Calu3 (cell line): ENCODE measurements at places on chromosomes 5 and 9. TPM values are rescaled to one million over a fixed set of nuclear protein-coding genes. Genes with fewer than 3 reads are reported as not detected.
A peak's percentile ranks its signal among the peaks of the same experiment; 100 is the strongest.

DNA sequence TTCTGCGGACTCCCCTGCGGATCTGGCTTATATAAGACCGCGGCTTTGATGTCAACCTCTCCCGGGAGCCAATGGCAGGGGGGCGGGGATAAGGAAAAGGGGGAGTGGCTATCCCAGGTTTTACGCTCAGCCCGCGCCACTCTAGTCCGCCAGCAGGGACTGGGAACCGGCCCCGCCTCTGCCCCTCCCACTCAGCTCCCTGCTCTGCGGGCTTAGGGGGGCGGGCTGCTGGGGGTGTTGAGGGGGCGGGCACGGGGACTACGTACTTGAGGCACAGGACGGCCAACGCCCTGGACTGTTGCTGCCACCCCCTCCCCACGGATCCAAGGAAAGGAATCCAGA lies at the start of gene HAND1:
TSS of gene HAND1 (minus strand) at position 4 of the 342 bp plus-strand sequence. CDS start 219 bp downstream, outside the sequence.
- H3K4me1 ChIP-seq = peaks cover 8% of the 10 kb centered on the region
- peak; percentile 53 for DNase-seq
- peak within 1 kb of the TSS; percentile 57 for H3K4me3 ChIP-seq
- peaks cover 92% of the 10 kb centered on the region for H3K27me3 ChIP-seq
- H3K27ac ChIP-seq = no peak within 1 kb of the TSS

GRCh38 chr9:83471241-83471640 lies 67.0 kb downstream of the FRMD3 start:
- DNase-seq = no peak
- H3K4me3 ChIP-seq = no peak overlapping the region
- no peaks in the 10 kb centered on the region for H3K27me3 ChIP-seq
- H3K4me1 ChIP-seq = peaks cover 13% of the 10 kb centered on the region
- no peaks in the 10 kb centered on the region for H3K36me3 ChIP-seq

DNA sequence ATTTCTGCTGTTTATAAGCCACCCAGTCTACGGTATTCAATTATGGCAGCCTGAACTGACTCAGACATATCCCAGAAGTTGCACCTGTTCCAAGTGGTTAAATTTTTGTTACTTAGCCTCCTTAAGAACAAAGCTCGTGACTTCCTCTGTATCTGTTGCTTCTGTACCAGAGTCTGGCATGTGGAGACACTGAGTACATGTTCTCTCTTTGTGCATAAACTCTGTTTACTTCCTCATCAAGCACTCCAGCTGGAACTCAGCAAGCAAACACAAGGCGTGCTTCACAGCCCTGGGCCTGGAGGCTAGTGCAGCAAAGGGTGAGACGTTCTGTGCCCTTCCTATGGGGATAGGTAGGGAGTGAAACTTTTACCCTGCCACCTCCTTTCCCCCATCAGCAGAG lies 19.0 kb downstream of the C9orf152 start:
- DNase-seq = no peak
- H3K27ac ChIP-seq = no peak overlapping the region
- no peaks in the 10 kb centered on the region for H3K27me3 ChIP-seq
- peaks cover 4% of the 10 kb centered on the region for H3K36me3 ChIP-seq

- peaks cover 46% of the 10 kb centered on the region for H3K36me3 ChIP-seq
- H3K4me1 ChIP-seq = no peaks in the 10 kb centered on the region
- no peak for DNase-seq
- H3K27me3 ChIP-seq = no peaks in the 10 kb centered on the region
- H3K27ac ChIP-seq = no peak overlapping the region
These were observed 50.7 kb downstream of the UIMC1 start for GRCh38 chr5:176955895-176956294.

DNA sequence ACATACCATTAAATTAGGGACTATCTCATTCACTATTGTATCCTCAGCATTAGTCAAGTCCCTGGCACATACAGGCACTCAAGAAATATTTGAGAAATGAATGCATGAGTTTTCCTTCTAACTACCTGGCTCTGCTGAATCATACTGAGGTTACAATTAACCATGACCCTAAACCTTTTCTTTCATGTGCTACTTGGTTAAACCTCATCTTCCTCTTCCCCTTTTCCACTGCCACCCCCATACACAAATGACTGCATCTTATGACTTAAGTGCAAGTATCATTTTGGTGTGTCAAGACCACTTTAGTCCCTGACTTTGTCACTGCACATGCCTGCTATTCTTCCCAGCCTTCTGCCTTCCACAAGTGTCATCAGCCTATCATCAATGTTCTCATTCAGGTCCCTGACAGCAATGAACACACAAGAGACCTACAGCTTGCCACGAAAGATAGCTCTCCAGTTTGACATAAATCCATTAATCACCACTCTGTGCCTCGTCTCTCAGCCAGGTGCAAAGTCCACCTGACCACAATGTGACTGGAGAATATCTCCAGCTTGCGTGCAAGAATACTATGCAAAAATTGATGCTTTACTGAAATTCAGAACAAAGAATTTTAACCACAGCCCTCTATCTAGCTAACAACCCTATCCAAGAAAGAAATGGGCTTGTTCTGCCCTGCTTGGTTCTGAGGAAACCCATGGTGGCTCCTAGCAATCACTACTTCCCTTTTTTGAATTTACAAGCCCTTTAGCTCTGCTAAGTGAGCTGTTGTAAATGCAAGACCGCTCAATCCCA lies 74.5 kb downstream of the MAPKAP1 start:
- DNase-seq = peak; percentile 7
- peaks cover 4% of the 10 kb centered on the region for H3K36me3 ChIP-seq
- peak overlapping the region; percentile 11 for H3K4me3 ChIP-seq
- peak overlapping the region; percentile 39 for H3K27ac ChIP-seq
- H3K27me3 ChIP-seq = no peaks in the 10 kb centered on the region

DNA sequence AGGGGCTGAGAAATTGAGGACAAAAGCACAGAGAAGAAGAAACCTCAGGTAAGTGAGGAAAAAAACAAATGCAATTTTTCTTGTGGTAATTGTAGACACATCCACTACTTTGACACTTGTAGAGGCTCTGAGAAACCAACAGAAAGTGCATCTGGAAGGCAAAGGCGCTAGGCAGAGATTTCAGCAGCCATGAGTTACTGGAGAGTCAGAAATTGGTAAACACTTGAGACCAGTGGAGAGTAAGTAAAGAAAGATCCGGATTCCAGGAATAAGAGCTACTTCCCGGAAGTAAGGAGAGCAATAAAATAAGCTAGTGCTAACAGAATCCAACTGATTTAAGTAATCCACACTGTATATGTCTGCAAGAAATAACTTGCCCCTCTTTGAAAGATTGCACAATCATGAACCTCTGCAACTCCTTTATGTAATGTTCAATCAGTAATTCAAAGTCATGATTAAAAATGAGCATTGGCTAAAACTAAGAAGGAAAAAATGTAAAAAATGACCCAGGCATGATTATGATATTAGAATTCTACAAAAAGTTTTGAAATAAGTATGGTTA lies 382.1 kb downstream of the CDH18 start:
- no peak for DNase-seq
- no peaks in the 10 kb centered on the region for H3K4me1 ChIP-seq
- no peaks in the 10 kb centered on the region for H3K36me3 ChIP-seq
- H3K27me3 ChIP-seq = no peaks in the 10 kb centered on the region
- H3K27ac ChIP-seq = no peak overlapping the region

GRCh38 chr5:172788771-172789686 lies 18.0 kb upstream of the DUSP1 start:
- no peaks in the 10 kb centered on the region for H3K27me3 ChIP-seq
- H3K27ac ChIP-seq = no peak overlapping the region
- no peak for DNase-seq
- peaks cover 7% of the 10 kb centered on the region for H3K4me1 ChIP-seq
- no peak overlapping the region for H3K4me3 ChIP-seq
- no peaks in the 10 kb centered on the region for H3K36me3 ChIP-seq

DNA sequence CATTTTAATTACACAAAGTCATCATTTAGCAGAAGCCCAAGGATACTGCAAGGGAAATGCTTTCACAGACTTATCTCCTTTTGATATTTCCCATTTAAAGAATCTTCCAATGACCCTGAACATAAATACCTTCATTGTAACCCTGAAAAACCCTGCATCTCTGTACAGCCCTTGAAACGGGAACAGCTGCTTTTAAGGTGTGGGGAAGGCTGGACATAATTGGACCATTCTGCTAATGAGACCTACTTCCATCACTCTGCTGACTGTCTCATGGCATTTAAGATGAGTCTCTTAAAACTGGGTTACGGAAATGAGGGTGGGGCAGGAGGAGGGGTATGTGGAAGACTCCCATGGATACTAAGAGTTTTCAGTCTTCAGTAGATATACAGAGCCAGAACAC lies 485.8 kb downstream of the BRINP1 start:
- DNase-seq = no peak
- H3K27me3 ChIP-seq = no peaks in the 10 kb centered on the region
- peaks cover 5% of the 10 kb centered on the region for H3K36me3 ChIP-seq
- no peak overlapping the region for H3K4me3 ChIP-seq
- H3K4me1 ChIP-seq = no peaks in the 10 kb centered on the region
- H3K27ac ChIP-seq = no peak overlapping the region

GRCh38 chr5:90227683-90228082 lies 181.9 kb downstream of the CETN3 start:
- no peak overlapping the region for H3K4me3 ChIP-seq
- H3K27me3 ChIP-seq = no peaks in the 10 kb centered on the region
- DNase-seq = no peak
- H3K27ac ChIP-seq = no peak overlapping the region

GRCh38 chr9:114429488-114429887 lies 41.7 kb upstream of the AKNA start:
- no peak overlapping the region for H3K27ac ChIP-seq
- H3K4me1 ChIP-seq = no peaks in the 10 kb centered on the region
- no peaks in the 10 kb centered on the region for H3K36me3 ChIP-seq

DNA sequence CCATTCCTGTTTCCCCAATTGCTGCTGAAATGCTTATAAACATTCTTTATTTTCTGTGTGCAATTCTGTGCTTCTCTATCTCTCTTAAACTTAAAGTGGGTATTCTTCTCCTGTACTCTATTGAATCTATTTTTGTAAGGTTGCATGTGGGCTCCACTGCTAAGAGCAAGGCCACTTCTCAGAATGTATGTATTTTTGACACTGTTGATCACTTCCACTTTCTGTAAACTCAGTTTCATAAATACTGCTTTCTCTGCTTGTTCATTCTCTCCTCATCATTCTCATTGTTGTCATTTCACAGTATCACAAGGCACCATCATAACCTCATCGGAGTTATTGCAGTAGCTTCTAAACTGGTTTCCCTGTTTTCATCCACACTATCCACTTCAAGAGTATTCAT lies 483.0 kb upstream of the CDH18 start:
- H3K36me3 ChIP-seq = no peaks in the 10 kb centered on the region
- no peak overlapping the region for H3K4me3 ChIP-seq
- H3K4me1 ChIP-seq = no peaks in the 10 kb centered on the region
- no peak overlapping the region for H3K27ac ChIP-seq
- H3K27me3 ChIP-seq = no peaks in the 10 kb centered on the region

DNA sequence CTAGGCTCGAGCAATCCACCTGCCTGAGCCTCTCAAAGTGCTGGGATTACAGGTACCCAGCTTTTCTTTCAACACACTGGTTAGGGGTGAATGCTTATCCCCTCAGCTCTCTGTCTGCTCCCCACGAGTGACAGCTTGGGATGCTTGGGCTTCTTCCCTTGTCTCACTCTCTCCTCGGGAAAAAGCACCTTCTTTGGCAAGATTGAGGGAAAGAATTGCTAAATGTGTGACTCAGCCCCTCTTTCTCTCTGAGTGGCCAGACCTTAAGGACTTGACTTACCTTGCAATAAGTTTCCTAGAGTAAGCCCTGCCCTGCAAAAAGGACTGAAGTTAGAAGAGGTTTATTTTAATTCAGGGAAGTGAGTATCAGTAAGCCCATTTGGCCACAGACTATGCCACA lies 68.1 kb upstream of the ERBIN start:
- no peak overlapping the region for H3K4me3 ChIP-seq
- peaks cover 4% of the 10 kb centered on the region for H3K36me3 ChIP-seq
- H3K27me3 ChIP-seq = no peaks in the 10 kb centered on the region
- no peak for DNase-seq

DNA sequence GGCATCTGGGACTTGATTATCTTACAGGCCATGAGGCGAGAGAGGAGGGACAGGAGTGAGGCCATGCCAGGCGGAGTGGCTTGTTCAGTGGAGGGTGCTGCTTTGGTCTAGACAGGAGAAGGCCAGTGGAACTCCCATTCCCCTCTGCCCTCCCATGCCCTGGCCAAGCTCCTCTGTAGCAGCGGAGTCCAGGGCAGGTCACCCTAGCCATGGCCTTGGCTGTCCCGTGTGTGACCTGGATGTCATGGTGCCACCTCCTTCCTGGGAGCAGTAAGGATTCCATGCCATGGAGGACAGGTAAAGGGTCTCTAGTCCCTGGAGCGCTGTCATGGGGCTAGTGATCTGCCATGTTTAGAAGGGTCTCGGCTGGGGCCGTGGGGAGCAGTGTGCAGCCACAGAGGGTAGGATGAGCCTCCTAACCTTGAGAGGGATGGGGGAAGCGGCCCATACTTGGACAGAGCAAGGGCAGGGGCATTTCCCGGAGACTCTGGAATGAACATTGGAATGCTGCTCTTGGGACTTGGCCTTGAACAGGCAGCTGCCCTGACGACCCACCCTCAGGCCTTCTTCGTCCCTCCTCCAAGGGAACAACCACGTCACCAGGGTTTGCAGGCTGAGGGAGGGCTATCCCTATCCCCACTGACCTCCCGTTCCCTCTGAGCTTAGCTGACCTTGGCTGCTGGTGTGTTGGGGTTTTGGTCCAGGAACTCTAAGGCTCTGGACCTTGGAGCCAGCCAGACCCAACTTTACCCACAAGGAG lies 100.4 kb downstream of the DAB2IP start:
- H3K27ac ChIP-seq = peak overlapping the region; percentile 46
- no peaks in the 10 kb centered on the region for H3K27me3 ChIP-seq
- DNase-seq = no peak
- H3K4me3 ChIP-seq = peak overlapping the region; percentile 10

GRCh38 chr9:107340920-107341632 lies 58.0 kb downstream of the RAD23B start:
- H3K4me3 ChIP-seq = peak overlapping the region; percentile 9
- H3K27me3 ChIP-seq = no peaks in the 10 kb centered on the region
- peaks cover 60% of the 10 kb centered on the region for H3K36me3 ChIP-seq
- DNase-seq = peak; percentile 87
- peak overlapping the region; percentile 81 for H3K27ac ChIP-seq

The ARPC5L gene
- total RNA-seq = 33.2 and 38.2 TPM in 2 replicates

The ZNF608 gene
- total RNA-seq = 7.3 and 8.4 TPM in 2 replicates

The HMCN2 gene
- 0.32 TPM in 1 of 2 replicates, not detected in the other for total RNA-seq
